ENCODE measurements at places on chromosomes 6 and 20.

DNA sequence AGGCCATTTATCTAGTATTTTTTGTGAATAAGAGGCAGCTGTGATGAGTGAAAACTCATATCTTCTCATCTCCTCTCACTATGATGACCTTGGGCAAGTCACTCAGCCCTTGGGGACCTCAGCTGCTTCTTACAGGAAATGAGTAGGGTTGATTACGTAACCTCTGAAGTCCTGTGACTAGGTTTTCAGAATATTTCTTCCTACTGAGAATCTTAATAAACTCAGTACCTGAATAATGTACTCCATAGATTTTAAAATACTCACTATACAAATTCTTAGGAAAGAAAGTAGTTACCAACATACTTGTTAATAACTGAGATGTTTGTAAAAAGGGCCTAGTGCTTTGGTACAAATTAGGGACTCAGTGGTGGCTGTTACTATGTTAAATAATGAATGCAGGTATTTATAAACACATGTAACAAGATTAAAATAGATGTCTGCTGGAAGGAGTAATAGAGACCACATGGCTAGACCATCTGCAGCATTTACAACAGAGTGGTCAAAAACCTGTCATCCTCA is 60.9 kb downstream of the RPRD1B start:
- DNase-seq: peak; percentile 72

GRCh38 chr20:21509597-21510371 is 4.1 kb downstream of the NKX2-2 start:
- peak; percentile 48 for DNase-seq

DNA sequence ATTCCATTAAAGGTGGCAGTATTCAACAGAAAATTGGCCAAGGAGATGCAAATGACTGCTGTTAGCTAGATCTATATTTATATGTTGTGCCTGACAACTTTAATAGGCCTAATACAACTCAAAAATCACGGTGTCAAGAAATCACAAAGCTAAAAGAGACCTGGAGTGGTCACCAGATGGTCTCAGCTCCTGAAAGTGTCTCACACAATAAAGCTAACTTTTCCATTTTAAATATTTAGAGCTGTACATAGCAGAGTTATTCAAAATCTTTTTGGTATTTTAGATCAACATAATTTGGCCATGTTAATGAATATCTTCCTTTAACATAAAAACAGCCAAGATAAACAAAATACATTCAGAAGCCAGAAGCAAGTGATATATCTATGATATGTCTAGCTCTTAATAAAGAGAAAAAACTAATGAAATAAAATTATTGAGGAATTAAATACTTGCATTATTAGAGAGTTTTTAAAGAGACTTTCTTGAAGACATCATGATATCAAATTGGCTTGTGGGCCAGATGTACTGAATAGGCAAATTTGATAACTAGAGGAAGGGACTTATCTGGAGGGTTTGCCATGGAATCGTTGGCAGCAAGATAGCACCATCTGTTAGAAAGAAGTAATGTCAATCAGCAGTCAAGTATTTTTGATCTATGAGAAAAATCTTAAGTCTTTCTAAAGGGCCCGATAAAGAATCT is 84.9 kb upstream of the SCAF8 start:
- DNase-seq: no peak

DNA sequence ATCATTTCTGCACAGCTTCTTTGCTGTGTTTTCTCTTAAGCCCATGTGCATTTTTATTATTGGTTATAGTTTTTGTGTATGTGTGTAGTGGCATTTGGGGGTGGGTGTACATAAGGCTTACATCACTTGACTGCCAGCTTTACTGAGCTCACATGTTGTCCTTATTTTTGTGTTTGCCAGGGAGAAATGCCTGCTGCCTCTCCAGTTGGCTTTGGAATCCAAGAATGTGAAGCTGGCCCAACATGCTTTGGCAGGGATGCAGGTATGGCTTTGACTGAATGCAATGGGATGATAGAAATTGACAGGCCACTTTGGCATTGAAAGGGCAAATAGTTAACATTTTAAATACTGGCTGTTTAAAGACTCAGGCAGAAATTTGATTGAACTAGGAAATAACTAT is 11.4 kb downstream of the PBOV1 start:
- no peak for DNase-seq

DNA sequence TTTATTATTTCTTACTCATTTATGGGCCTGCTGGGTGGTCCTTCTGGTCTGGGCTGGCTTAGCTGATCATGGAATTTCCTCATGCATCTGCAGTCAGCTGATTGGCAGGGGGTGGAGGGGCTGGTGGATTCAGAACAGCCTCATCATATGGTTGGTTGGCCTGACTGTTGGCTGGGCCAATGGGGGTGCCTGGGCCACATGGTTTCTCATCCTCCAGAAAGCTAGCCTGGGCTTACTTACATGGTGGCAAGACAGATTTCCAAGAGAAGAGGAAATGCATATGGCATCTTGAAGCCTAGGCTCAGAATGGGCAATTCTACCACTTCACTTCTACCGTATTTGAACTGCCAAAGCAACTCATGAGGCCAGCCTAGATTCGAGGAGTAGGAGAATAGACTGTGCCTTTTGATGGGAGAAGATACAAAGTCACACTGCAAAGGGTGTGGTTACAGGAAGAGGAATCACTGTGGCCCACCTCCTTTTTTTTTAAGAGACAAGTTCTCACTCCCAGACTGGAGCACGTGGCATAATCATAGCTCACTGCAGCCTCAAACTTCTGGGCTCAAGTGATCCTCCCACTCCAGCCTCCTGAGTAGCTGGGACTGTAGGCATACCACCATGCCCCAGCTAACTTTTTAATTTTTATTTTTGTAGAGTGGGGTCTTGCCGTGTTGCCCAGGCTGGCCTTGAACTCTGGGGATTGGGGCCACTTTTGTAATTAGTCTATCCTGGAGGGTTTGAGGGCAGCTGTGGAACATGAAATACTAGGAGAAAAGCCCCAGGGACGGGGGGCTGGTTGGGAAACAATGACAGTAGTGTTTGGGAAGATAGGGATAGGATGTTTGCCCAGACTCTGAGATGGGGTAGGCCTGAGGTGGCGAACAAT is 47.6 kb upstream of the RNF24 start:
- DNase-seq: no peak
